ENCODE measurements at places on chromosomes 12 and 14.
A peak's percentile ranks its signal among the peaks of the same experiment; 100 is the strongest.

DNA sequence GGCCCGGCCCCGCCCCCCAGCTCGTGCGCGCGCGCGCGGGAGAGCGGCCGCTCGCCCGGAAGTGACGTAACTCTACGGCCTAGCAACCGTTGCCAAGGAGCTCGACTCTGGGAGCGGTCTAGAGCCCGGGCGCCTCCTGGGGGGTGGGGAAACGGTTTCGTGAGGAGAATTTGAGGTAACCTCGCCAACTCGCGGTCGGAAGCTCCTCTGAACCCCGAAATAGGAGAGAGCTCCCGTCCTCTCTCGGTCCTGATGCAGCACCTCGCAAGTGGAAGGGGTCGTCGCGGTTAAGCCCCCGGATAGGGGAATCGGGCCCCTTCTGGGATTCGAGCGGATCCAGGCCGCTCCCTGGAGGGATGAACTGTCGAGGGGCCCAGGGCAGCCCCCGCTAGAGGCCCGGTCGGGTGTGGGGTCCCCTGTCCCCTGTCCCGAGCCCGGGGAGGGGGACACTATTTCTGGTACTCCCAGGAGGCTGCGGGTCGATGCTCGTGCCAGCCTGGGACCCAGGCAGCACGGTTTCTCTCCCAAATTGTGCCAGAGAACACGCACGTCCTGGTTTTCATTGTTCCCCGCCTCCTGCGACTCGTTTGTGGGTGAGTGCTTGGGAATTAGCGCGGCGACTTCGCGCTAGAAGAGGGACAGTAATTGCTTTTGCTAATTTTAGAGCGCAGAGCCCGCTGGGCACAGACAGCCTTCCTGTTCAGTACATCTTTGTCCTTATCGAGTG is at the start of gene IFT81:
Gene IFT81, plus strand, starts transcription at position 89 of the 727 bp plus-strand sequence. CDS start 3,024 bp downstream, outside the sequence.
- DNase-seq = peak; percentile 67

GRCh38 chr12:117234441-117234840 is 44.2 kb upstream of the FBXO21 start:
- DNase-seq = no peak

DNA sequence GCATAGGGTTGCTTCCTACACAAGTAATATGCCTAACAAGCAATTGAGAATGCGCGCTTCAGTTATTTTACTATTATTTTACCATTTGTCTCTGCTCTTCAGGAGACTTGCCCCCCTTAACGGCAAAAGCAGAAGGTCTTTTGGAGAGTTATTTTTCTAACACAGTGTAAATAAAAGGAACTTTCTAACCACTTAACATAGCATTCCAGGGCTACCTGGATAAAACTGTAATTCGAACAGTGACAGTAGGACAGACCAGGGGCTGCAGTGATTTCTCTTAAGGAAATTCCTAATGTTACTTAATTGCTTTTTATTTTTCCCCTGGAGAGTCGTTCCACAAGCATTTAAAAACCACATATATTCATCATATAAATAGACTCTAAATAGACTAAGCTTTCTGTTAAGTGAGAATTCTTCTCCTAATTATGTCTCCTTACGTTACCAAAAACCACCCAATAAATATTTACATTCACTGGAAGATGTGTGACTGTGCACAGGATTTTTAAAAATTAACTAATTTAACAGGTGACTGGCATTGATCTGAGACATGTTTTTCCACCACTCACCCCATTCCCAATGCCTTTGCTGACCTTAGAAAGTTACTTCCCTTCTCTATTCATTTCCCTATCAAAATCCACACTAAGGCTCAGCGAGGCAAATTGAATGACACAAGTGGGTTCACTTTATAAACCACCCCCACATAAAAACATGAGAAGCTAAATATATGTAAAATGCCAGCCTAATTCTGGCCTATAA is 72.4 kb downstream of the RNF34 start:
- DNase-seq = no peak

- DNase-seq = no peak
These were observed 97.3 kb upstream of the ALX1 start for GRCh38 chr12:85182699-85183098.

DNA sequence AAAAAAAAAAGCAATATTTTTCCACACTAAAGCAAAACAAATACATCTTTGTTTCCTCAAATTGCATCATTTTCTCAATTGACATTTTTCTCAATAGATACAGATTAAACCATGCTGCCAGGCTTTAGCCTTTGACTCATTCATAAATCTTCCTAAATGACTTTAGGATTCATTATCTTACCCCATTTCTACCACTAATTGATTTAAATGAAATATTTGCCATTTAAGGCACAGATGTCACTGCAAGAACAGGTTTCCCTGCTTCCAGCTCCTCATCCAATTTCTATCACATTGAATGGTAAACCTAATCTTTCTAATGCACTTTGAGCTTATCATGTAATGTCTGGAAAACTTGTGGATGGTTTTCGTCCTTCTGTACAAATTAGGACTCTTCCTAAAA is 298.7 kb downstream of the RPL10L start:
- DNase-seq = no peak

DNA sequence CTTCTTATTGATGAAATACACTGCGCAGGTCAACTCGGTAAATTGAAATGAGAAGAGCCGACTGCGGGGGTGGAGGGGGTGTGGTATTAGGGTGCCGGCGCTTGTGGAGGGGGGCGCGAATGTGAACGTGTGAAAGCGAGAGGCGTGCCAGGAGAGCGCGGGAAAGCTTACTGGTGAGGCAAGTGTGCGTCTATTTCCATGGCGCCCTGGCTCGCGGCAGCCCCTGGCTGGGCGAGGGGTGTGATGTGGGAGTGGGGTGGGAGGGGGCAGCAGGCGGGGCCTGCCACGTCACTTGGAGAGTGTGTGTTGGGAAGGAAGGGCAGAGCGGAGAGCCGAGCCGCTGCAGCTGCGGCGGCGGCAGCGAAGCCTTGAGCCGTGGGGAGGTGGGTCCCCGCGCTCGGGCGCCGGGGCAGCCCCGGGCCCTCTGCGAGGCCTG is 88.8 kb downstream of the GALNT8 start:
- DNase-seq = no peak

DNA sequence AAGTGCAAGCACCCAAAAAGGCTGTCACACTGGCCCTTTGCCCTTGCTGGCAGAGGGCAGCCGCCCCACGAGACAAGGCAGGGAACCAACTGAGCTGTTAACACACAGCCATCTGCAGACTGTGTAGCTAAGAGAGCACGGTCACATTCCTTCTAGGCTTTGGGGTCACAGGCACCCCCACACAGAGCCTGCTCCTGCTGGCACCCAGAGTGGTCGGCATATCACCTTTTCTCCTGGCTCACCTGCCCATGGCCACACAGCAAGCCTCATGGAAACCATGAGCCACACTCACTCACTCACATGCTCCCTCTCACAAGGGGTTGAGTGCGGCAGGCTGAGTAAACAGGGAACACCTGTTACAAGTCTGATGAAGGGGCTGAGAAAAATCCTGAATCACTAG is 214.5 kb downstream of the PCNX1 start:
- no peak for DNase-seq

GRCh38 chr14:56207626-56208292 is 89.5 kb downstream of the PELI2 start:
- no peak for DNase-seq

DNA sequence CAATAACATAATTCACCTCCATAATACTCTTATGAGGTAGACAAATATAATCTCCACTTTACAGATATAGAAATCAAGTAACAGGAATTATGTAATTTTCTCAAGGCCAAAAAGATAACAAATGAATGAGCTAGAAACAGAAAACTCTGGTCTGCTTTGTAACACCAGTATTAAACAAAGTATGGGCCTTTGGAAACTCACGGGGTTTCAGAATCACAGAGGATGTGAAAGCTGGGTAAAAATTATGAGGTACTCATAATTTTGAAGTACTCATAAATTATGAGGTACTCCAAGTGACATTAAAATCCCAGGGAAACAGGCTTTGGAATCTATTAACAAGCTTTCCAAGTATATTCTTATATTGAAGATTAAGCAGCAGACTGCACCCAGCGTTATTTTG is 140.2 kb downstream of the MED13L start:
- DNase-seq = no peak

GRCh38 chr12:80272387-80272915 is 171.6 kb upstream of the PTPRQ start:
- no peak for DNase-seq

GRCh38 chr12:22536346-22536945 is 7.9 kb downstream of the C2CD5 start:
- no peak for DNase-seq

- DNase-seq = no peak
These were observed 1277.2 kb upstream of the FLRT2 start for GRCh38 chr14:84252706-84253105.

DNA sequence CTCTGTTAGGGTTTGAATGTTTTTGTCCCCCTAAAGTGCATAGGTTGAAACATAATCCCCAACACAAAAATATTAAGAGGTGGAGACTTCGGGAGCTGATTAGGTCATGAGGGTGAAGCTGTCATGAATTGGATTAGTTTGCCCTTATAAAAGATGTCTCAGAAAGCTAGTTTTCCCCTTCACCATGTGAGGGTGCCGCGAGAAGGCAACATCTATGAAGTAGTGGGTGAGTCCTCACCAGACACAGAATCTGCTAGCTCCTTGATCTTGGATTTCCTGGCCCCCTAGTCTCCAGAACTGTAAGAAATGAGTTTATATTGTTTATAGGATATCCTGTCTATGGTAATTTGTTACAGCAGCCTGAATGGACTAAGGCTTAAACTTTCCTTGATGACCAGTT is 301.5 kb upstream of the ATP2B1 start:
- no peak for DNase-seq

DNA sequence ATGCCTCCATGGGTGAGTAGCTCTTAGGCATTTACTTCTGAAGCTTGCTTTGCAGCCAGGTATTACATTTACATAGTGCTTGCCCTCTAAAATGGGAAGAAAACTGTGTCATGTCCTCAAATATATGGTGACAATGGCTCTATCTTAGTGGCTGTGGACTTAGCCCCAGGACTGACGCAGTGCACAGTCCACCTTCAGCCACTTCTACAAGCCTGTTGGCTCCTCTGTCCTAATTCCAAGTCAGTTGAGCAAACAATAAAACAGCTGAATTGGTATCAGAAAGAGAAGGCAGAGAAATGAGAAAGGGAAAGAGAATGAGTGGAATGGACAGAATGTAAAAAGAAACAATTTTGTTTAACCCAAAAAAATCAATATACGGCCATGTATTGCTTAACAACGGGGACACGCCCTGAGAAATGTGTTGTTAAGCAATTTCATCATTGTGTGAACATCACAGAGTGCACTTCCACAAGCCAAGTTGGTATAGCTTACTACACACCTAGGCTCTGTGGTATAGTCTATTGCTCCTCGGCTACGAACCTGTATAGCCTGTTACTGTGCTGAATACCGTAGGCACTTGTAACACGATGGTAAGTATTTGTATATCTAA is 93.5 kb downstream of the GRIN2B start:
- DNase-seq = no peak

- DNase-seq = no peak
These were observed 100.8 kb upstream of the DACT1 start for GRCh38 chr14:58537004-58537403.

- DNase-seq = no peak
These were observed 95.8 kb upstream of the NCOR2 start for GRCh38 chr12:124663206-124663605.

DNA sequence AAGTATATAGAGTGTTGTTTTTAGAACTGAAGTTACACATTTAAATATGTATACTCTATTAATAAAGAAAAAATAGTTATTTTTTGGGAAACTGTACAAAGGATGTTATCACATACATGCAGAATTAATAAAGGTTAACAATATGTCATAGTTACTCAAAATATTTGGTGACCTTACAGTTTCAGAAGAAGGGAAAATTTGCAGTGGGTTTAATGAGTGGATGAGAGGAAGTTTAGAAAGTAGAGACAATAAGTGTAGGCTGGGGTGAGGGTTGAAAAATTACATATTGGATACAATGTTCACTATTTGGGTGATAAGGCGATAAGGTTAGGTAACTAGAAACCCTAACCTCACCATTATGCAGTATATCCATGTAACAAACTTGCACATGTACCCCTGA is 13.5 kb downstream of the WNK1 start:
- DNase-seq = no peak

DNA sequence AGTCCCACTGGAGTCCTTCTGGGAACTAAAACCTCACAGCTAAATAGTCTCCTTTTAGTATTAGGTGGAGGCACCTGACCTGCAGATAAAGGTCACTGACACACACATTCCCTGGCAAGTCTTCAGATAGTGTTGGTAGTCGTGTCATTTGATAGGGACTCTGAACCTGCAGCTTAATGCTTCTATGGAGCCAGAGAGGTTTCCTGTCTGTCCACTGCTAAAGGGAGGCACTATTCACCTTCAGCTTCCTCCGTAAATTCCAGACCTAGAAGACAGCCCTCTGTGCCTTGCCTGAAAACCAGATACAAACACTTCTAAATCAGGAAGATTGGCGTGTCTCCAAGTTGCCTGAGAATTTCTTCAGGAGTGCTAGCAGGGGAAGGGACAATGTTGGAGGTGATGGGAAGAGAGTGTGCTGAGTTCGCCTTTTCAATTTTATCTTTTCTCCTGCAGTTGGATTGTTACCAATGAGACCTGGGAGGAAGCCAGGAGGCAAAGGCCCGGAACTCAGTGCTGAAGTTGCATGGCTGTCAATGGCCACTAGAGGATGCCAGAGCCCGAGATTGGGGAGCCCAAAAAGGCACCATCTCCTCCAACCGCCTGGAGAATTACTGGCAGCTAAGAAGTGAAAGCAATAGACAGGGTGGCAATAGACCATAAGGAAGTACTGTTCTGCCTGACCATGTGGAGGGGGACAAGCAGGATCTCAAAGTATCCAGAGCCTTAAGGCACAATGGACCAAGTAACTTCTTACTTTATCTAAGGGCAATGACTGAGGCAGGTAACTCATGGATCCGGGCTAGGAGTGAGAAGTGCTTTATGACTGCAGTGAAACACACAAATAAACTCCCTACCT is 81.6 kb upstream of the SCAF11 start:
- DNase-seq = peak; percentile 51

GRCh38 chr12:49518914-49519573 is 19.8 kb upstream of the KCNH3 start:
- DNase-seq = no peak

DNA sequence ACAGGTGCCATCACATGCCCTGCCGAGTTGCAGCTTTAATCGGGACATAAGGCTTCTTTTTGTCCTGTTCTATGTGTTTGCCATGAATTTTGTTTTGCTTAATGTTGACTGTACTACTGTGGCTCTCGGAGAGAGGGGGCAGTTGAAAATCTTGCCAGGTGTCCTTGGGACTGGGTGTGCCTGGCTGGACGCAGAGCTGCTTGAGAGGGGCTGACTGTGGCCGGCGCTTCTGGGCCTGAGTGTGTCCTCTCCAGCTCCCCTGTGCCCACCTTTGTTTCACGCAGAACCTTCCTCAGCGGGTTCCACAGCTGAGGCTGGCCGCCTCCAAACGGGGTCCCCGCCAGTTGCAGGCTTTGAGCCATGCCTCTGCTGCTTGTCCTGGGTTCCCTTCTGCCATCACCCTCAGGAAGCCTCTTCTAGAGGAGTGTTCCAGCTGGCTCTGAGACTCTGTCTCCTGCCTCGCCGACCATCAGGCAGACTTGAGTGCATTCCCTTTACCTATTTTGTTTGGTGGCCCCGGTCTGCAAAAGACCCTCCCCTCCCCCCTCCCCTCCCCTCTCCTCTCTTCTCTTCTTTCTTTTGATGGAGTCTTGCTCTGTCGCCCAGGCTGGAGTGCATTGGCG is 49.7 kb downstream of the DDX51 start:
- no peak for DNase-seq
